ENCODE measurements at places on chromosomes 2 and 18.

DNA sequence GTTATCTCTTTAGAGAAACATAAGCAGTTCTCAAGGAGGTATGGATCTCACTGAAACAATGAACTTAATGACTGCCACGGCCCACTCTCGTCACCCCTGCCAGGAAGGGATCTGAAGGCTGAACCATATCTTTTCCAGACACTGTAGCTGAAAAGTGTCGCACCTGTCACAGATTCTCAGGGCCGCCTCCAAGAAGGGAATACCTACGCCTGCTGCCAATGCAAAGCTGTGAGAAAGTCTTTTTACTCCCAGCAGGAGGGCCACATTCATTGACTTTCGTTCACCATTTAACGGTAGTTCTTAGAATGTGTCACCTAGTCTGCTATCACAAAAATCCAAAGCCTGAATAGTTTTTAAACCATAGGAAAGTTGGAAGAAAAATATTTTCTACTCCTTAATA is 66.7 kb upstream of the SH3BP4 start:
- DNase-seq, result no peak

GRCh38 chr2:136134126-136134525 is 16.2 kb upstream of the CXCR4 start:
- DNase-seq, result peak; percentile 77

DNA sequence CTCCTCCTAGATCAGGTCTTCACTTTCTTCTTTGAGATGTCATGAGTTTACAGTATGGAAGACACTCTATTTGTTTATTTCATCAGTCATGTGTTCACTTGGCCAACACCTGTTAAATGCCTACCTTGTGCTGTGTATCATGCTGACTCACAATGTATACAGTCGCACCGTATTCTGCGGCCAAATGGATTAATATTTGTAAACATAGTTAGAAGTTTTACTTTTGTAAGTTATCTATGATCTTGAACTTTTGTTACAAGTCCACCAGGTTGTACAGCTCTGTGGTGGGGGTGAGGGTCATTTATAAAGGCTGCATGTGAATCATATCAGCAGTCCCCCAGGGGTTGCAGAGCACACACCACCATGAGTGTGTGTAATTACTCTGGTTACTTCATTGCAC is 408.7 kb upstream of the NRP2 start:
- DNase-seq, result no peak

DNA sequence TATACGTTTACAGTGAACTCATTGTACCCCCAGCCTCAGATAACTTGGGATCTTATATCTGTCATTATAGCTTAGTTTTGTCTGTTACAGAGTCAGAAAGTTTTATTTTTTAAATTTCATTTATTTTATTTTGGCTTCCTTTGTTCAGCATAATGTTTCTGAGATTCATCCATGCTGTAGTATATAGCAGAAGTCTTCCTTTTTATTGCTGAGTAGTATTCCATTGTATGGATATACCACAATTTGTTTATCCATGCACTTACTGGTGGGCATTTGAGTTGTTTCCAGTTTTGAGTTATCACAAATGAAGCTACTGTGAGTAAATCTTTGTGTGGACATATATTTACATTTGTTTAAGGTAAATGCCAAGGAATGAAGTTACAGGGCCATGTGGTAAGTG is 122.3 kb downstream of the ADCYAP1 start:
- no peak for DNase-seq

DNA sequence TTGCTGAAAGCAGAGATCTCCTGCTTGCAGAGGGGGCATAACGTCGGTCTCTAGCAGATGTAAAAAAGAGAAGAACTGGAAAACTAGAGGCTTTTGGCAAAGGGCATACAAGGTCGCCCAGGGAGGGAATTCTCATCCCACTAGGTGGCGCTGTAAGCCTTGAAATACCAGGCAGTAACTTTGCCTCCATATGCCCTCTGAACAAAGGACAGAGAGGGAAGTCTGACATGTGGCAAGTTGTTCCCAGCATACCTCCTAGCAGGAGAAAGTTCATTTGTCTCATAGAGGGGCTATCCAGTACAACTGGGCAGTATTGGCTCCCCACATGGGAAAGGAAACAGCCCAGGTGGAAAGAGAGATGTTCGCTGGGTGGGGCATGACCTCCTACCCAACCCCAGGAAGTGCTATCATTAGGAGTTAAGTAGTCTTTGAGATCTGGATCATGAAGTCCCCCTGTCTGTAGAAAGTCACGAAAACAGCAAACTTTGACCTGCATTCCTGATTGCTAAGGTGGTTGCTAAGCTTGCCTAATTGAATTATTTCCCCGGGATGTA is 39.9 kb downstream of the STK17B start:
- peak; percentile 67 for DNase-seq

DNA sequence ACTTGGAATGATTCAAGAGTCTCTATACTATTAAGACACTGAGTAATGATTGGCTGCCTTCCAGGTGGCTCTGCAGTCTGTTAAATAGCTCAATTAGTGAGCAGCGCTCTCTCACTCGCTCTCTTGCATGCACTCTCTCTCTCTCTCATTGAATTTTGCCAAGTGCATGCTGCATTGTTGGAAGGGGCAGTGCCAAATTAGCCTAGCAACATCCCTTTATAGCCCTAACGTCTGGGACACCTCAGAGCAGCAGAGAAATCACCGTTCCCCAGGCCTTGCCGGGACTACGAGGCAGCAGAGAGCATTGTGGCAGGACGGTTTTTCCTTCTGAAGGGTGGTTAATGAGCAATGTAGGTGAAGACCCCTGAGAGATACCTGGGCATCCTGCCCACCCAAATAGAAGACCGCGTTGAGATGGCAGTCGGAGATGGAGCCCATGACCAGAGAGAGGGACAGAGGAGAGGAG is 447.6 kb upstream of the POU3F3 start:
- no peak for DNase-seq

DNA sequence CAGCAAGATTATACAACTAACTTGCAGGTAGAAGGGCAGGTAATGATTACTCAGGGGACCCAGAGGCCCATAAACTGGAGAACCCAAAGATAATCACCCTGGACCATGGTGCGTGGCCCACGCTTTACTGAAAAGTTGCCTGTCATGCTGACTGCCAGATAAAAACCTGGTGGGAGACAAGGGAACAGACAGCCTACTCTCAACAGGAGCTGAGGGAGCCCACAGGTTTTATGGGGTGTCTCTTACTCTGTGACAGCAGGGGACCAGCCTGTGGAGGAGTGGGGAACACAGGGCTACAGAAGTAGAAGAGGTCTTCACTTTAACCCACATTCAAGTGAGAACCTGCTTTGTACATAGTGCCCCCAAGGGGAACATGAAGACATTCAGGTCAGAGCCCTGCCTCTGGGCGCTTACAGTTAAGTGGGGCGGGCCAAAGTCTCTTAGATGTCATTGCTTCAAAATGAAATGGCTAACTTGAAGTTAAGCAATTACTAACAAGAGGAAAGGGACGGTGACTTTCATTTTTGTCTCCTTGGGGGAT is 60.4 kb downstream of the DHRS9 start:
- no peak for DNase-seq

- no peak for DNase-seq
Observed at GRCh38 chr2:172095905-172096625, 6.6 kb downstream of the DLX2 start.

DNA sequence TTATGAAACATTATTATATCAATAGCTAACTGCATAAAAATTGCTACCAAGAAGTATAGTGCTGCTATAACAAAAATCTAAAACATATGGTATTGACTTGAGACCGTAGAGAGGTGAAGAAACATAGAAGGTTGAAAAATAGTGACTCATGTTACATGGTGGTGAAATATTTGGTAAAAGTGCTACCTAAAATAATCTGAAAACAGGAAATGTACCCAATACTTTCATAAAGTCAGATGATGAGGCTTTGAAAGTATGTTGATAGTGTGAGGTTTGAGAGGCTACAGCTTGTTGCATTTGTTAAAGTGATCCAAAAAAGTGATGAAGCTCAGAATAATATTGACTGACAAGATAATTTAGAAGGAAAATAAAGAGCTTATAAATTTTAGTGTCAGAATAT is 718.7 kb upstream of the SLC8A1 start:
- no peak for DNase-seq

DNA sequence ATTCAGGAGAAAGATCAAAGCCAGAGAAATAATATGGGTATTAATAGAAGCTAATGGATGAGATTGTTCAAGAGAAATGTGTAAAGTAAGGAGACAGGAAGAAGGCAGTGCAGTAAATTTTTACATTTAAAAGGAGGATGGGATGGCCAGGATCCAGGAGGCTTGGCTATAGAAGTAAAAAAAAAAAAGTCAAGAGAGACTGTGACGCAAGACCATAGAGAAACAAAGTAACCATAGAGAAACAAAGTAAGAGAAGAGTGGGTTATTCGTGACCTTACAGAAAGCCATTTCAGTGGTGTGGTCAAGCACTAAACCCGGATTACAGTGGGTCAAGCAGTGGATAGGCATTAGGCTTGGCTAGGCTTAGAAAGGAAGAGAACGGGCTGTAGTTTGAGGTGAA is 10.5 kb upstream of the FAM171B start:
- no peak for DNase-seq

DNA sequence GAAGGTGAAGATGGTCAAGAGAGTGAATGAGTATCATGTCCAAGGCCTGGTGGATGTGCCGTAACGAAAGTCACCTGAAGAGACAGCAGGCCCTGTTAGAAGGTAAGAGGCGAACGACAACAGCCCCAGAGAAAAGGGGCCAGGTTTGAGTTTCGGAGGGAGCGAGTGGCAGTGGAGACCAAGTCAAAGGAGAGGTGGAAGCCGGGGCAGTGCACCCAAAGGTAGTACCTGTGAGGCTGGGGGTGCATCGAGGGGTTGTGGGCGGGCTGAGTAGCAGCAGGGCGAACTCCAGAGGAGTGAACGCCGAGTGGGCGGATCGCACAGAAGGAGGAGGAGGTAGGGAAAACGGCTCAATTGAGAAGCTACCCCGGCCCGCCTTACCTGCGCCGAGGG is 358 bp downstream of the USP37 start:
- no peak for DNase-seq

DNA sequence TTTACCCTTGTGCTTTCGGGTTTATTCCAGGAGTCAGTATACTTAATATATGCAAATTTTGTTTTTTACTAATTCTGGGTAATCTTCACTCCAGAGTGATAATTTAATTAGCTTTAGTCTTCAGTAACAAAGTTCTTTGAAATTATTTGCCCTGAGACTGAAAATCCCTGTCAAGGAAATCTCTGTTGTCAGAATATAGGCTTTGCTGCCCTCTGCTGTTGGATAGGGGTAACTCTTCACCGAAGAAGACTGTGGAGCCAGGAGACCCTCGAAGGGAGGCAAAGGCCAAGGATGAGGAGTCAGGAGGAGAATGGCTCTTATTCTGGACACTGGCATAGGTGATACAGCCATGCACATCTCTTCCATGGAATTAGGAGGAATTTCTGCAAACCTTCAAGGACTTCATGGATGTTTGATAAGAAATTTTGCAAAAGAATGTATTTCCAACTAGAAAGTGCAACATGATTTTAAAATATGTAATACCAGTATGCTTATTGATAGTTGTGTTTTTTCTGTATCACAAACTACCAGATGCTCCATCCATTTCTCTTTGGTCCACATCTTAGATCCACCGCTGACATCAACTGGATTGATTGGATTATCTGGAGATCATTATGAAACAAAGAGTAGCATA is 182.3 kb downstream of the RDH14 start:
- no peak for DNase-seq

DNA sequence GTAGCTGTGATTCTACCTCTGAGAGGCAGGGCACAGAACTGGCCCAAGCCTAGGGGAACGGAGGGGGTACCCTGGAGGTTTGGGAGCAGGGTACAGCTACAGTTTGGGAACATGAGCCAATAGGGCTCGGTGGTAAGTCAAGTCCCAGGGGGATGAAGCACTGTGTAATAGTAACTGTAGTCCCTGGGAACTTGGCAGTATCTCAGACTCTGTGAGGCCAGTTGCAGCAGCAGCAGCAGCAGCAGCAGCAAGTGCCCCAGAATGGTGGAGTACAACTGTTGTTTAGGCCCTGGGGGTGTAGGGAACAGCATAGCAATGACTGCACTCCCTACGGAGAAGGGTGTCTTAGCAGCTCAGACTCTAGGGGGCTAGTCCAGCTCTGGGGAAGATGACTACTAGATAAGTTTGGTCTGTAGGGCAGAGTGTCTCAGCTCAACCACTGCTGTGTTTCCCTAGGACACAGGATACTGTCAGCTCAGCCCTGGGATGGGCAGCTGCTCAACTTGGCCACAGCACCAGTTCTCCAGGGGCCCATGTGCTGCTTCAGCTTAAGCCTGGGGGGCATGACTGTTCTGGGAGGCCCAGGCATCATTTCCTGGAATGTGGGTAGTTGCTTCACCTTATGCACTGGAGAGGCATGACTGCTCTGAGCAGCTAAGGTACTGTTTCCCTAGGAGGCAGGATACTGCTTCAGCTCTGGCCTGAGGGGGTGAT is 20.5 kb downstream of the CARF start:
- no peak for DNase-seq

DNA sequence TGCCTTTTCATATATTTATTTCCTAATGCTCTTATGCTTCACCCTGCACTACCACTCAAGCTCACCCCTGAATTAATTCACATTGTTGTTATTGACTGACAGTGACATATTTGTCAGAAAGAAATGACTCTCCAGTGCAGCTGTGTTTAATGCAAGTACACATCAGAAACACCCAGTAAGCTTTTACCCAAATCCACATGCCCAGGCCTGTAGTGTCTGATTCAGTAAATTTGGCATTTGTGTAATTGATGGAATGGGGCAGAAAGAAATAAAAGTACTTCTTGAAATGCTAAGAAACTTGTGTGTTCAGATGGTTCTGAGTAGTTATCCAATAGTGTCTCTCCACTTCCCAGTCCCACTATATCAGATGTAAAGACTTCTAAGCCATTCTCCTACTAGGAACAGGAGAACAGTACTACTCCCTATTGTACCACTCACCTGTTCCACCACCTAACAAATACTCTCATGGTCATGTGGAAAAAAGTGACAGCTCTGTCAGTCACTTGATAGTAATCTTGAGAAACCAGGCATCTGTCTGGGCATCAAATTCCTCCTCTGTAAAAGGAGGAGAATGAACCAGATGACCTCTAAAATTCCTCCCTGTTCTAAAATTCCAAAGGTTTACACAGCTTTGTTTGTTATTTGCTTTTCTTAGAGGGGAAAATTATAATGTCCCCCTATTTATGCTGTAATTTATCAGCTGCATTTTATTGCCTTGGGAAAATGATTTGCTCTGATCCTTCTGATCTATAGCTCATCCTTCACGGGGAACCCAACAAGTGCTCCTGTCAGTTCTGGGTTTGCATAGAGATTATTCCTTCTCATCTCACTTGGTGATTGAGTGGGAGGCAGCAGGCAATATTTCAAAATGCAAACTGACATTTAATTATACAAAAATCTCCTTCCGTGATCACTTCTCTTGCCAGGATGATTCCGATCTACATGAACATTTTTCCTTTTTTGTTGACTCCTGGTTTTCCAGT is 70.9 kb downstream of the ZNF385B start:
- DNase-seq, result no peak

All from CD4-positive, alpha-beta T cell treated with Interleukin-15 for 1 hour (primary cell).